ENCODE measurements at places on chromosomes 7 and 10.

- DNase-seq = no peak
Measured at GRCh38 chr10:127937069-127937468, 30.2 kb downstream of the PTPRE start.

DNA sequence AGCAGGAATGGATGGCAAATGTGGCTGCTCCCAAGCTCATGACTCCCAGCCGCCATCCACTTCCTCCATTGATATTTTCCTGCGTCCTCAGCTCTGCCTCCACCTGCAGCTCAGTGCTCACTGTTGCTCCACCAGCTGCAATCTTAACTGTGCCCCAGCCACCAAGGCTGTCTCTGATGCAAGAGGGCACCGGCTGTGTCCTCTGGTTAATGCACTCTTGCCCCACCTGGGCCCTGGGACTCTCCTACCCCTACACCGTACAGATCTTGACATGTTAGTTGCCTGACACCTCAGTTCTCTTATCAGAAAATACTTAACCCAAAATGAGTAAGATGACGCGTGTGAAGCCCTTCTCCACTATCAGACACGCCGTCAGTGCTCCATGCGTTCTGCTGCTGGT, 45.5 kb upstream of the GPR26 start:
- no peak for DNase-seq

GRCh38 chr7:101094791-101095375, 9.6 kb downstream of the TRIM56 start:
- peak; percentile 44 for DNase-seq

- DNase-seq = no peak
Measured at GRCh38 chr7:158458716-158459282, 128.8 kb downstream of the PTPRN2 start.

DNA sequence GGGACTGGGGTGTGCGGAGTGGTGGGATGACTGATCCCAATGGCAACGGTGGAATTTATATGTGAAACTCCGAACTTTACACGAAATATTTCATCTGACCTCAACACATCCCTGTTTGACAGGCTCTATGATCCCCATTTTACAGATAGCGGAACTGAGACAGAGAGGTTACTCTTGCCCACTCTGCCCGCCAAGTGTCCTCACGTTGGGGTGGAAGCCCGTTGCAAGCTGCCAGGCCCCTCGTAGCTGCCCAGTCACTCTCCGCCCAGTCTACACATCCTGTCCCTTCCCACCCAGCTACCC, 397 bp upstream of the NFE2L3 start:
- DNase-seq = no peak

DNA sequence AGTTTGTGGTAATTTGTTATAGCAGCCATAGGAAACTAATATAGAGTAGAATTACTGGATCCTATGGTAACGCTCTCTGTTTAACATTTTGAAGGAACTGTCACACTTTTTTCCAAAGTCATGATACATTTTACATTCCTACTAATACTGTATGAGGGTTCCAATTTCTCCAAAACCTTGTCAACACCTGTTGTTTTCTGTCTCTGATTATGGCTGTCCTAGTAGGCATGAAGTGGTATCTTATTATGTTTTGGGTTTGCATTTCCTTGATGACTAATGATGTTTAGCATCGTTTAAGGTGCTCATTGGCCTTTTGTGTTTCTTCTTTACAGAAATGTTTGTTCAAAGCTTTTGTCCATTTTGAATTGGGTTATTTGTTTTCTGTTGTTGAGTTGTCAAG, 69.6 kb downstream of the VPS50 start:
- DNase-seq = peak; percentile 47

DNA sequence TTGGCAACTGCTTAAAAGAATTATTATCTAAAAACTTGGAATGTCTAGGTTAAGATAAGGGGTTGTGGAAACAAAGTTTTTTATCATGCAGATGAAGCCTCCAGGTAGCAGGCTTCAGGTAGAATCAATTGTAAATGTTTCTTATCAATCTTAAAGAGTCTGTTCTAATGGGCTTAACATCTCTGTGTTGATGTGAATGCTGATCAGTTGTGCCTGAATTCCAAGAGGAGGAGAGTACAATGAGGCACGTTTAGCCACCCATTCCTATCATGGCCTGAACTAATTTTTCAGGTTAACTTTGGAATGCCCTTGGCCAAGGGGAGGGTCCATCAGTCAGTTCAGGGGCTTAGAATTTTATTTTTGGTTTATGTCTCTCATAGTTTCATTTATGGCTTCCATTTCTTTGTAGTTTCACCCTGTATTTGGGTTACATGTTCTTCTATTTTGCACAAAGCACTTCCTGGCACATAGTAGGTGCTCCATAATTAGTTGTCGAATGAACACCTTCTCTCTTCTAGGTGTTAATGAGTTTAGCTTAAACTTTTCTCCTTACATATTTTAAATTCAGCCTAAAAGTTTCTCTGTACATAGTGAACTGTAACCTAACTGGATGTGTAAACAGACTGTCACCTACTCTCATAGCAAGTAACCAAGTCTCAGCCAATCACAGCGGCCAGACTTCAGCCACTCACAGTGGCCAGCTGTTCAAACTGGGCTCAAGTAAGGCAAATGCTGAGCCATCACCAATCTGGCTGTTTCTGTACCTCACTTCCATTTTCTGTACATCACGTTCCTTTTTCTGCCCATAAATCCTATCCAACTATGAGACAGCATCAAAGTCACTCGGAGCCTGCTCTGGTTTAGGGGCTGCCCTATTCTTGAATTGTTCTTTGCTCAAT, 34.7 kb downstream of the ALOX5 start:
- DNase-seq = peak; percentile 44

- no peak for DNase-seq
Measured at GRCh38 chr7:151626422-151627115, 106.9 kb upstream of the RHEB start.

GRCh38 chr10:9149134-9149533, 1094.6 kb downstream of the GATA3 start:
- DNase-seq = no peak

DNA sequence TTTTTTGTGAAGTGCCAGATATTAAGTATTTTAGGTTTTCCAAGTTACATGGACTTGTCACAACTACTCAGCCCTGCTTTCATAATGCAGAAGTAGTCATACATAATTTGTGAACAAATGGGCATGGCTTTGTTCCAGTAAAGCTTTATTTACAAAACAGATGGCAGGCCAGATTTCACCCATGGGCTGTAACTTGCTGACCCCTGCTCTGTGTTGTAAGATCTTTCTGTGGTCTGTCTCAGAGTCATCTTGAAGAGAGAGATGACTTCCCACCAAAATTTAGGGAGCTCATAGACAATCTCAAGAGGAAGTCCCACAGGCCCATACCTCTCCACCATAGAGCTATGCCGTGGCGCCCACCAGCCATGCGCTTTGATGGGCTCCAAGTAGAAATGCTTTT, 616.1 kb downstream of the LRMDA start:
- no peak for DNase-seq

DNA sequence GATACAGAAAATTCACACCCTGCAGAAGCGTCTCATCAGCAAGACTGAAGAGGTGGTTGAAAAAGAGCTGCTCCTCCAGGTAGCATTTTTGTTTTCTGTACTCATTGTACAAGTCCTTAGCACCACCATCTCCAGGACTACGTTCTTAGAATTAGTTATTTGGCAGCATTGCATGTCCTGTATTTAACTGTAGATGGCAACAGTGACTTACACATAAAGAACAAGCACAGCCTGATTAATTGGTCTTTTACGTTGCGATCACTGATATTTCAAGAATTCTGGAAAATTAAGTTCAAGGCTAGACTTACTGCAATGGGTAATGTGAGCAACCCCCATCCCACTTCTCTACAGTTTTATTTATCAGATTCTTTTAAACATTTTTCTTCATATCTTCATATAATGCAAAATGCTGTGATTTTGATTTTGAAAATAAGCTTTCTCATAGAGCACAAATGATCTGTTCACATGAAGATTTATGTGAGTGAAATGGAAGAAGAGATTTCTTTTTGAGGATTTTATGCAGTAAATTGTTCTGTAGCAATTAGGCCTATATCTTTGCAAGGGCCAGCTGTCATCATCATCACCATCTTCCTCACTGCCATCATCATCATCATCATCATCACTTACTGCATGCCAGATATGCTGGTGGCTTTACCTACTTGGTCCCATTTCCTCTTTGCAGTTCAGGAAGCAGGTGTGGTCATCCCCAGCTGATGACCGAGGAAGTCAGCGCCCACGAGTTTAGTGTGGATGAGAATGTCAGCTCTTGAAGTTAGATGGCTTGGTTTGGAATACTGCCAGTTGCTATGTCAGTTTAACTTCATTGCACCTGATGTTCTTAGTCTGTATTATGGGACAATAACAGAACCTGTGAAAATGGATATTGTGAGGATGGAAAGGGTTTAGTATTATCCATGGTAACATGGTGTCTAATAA, 53.4 kb downstream of the CFAP58 start:
- no peak for DNase-seq

Data from NCI-H774 (cell line).